Vagina (tissue), 2 donors: ENCODE measurements at places on chromosomes 4 and X.

DNA sequence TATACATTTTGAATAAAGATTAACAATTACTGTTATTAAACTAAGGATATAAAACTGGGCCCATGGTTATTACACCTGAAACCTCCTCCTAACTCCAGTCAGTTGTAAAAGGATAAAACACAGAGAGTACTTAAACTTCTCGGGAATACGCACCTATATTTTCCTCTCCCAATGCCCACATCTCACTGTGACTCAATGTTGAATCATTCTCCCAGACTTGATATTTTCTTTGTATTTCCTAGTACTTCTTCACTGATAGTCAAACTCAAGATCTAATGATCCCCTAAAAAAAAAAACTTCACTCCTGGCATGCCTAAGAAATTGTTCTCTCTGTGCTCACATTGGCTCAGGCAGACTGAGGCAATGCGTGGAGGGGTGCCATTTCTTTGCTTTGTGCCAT is 212.5 kb upstream of the DKK2 start:
- no peak for DNase-seq

GRCh38 chr4:64582492-64582891 is 173.2 kb upstream of the TECRL start:
- DNase-seq, result no peak

GRCh38 chr4:102787096-102787881 is 26.5 kb upstream of the MANBA start:
- no peak for DNase-seq

DNA sequence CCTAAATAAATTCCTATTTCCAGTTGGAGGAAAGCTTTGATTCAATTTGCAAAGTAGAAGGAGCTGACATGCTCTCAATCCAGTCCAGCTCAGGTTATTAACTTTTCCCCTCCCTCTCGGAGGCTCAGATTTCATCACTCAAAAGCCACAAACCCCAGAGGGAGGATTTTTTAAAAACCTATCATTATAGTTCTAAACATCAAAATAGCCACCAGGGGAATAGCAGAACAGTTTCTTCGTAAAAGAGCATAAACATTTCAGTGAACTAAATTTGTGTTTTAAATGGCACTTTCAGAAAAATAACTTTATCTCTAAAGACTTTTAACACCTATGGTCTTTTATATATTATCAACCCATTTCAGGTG is 8.8 kb downstream of the GPRIN3 start:
- no peak for DNase-seq

DNA sequence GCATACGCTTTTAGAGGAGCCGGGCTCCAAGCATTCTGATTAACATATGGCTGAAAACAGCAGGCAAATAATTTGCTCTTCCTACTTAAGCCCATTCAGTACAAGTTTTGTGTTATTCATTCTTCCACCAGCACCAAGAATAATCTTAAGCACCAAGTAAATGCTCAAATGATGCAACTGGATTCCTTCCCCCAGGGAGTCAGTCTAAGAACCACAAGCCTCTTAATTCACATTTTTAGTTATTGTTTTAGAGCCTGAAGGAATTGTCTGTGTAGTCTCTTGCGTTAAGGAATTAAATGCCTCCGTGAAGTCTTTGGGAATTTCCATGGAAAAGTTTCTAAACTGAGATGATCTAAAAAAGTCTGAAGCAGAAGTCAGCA is 61.5 kb upstream of the MAGEB2 start:
- no peak for DNase-seq

DNA sequence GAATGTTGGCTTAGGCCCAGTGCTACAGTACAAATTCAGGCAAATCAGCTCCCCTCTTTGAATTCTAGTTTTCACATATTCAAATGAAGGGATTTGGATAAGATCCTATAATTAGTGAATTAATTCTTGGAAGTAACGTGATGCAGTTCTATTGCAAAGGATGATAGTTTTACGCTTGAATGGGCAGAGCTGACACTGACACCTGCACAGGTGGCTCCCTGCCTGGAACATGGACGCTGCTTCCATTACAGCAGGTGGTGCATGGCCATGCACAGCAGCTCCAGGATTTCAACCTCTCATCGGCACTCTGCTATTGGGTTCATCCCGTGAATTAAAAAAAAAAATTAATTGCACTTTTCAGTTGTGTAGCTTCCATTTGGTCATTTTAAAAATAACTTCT is 28.4 kb upstream of the RPS6KA6 start:
- no peak for DNase-seq

GRCh38 chrX:45070116-45071007 is 130.3 kb downstream of the DIPK2B start:
- no peak for DNase-seq

GRCh38 chr4:168830777-168831512 is 179.1 kb downstream of the CBR4 start:
- DNase-seq, result peak; percentile 72

- no peak for DNase-seq
These were observed 307.9 kb upstream of the F9 start for GRCh38 chrX:139222511-139223200.

- DNase-seq, result no peak
These were observed 50.0 kb upstream of the AFAP1 start for GRCh38 chr4:7989654-7990053.

DNA sequence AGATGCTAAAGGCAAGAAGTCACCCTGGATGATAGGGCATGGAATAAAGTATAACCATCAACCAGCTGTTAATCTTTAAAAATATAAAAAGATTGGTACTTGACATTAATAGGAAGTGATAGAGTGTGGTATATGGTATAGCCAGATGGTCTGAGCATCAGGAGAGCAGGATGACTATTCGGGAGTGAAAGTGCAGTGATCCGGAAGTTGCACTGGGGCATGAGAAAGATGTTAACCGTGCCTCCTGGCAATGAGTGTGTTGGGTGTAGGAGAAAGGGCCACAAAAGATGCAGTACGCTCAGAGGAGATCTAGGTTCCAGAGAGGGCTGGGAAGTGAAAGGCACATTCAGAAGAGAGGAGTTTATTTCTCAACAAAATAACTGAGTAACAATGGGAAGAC is 65.0 kb downstream of the TSPAN7 start:
- no peak for DNase-seq

- no peak for DNase-seq
These were observed 16.9 kb upstream of the OCIAD1 start for GRCh38 chr4:48813964-48814363.

DNA sequence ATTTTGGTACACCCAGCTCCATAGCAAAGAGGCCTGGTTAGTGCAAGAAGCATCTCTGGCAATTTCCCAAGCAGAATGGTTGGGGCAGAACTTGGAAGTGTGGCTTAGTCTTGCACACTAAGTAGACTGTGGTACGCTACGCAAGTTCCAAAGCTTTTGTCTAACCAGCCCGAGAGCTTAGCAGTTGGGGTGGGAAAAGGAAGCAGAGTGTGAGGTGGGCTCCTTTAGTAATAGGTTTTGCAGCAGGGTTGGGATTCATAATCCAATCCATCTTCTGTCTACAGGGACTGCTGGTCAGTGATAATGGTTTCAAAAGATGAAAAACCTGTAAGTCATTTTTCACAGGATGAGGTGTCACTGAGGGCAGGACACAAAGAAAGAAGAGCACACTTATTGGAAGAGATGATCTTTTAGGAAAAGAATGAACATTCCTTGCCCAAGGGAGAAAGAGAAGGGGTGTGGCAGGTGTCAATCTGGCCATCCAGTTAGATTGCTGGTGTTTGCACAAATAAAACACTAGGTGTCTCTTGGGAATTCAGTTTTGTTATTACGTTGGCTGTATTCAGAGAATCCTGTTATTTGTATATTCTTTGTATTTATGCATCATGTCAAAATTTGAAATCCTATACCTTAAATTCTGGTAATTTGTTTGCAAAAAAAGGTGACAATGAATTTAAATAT is 244.3 kb downstream of the GPAT3 start:
- no peak for DNase-seq

GRCh38 chr4:175339100-175339707 is 421.0 kb downstream of the ADAM29 start:
- DNase-seq, result no peak

- no peak for DNase-seq
These were observed at the start of gene FRMPD3 for GRCh38 chrX:107448998-107449835. Gene FRMPD3, plus strand, starts transcription at chrX:107449652. Its CDS starts 76,937 bp downstream, at chrX:107526589.

GRCh38 chr4:30258949-30259348 is 461.2 kb upstream of the PCDH7 start:
- DNase-seq, result no peak

DNA sequence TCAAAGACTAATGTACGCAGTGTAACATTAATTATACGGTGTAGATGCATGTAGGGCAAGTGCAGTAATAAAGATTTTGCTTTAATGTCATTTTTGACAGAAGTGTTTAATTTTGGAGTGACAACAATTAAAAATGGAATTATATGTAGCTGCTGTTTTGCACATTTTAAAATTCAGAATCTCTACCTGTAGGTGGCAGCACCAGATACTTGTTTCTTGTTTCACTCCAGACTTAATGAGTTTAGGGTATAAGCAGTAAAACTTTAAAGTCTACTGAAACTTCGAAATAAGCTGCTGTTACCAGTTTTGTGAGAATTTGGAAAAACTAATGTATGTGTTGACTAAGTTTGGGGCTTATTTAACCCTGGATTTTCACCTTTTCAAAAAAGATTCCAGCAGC is 144.9 kb downstream of the POLA1 start:
- DNase-seq, result no peak

GRCh38 chr4:147846318-147847155 is 114.6 kb downstream of the ARHGAP10 start:
- DNase-seq, result no peak

- DNase-seq, result no peak
These were observed 10.1 kb downstream of the SORCS2 start for GRCh38 chr4:7202411-7202810.

DNA sequence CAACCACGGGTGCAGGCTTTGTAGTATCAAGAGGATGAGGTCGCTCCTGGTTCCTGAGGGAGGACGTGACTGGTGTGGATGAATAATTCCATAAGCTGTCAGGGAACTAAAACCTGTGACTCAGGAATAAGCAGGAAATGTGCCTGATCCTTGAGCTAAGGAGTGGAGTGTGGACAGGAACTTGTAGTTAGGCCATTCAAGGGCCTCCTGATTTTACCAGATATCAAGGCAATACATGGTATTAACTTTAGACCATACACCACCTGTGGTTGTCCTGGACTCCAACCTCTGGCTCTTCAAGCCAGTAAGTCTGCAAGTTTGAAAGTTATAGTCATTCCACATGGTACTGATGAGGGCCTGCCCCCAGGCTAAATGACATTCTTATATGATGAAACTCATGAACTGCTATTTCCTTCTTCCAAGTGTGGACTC is 12.1 kb upstream of the ING2 start:
- no peak for DNase-seq

- no peak for DNase-seq
These were observed 142.8 kb downstream of the SLC7A11 start for GRCh38 chr4:138099385-138099784.

DNA sequence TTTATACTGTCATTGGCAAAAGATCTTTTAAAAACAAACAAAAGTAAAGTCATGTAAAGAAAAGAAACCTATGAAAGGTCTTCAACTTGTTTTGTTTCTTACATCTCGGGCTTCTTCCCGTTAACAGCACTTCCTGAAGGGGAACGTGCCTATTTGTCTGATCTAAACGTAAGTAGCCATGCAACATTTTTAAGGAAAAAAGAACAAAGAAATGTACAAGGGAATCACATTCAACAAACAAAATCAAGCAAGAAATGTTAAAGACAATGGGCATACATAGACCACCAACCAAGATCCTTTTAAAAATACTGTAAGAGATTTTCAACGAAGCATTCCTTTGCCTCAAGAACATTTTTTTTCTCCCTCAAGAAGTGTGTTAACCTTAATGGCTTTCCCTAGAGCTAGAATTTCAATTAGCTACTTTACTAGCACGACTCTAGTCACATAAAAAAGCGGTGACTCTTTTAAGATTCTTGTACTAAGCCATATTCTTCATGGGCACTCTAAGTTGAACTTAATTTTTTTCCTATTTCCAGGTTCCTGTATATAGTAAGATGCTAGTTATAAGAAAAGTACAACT is 112.0 kb upstream of the TTC29 start:
- no peak for DNase-seq

GRCh38 chr4:163988865-163989264 is 494.4 kb downstream of the TMA16 start:
- DNase-seq, result no peak

DNA sequence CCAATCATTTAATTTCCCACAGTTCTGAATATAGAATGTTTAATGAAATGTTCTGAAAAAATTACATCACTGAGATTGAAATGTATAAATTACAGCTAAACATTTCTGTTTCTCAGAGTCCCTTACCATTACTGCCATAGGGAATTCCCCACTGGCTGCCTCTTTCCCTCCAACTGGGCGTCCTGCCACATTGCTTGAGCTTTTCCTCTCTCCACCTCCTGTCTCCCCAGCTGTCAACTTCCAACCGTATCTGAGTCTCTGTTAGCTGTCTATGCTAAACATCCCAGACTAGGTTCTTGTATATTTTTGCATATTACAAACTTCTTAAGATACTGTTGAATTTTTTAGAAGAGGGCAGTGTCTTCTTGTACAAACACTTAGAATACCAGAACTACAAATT is 407.3 kb upstream of the SLIT2 start:
- no peak for DNase-seq

GRCh38 chr4:121674696-121675095 is 22.1 kb downstream of the ANXA5 start:
- DNase-seq, result no peak

- no peak for DNase-seq
These were observed 169.0 kb downstream of the RAPGEF2 start for GRCh38 chr4:159271856-159272255.

GRCh38 chr4:66949419-66949818 is 595.9 kb downstream of the CENPC start:
- DNase-seq, result no peak

DNA sequence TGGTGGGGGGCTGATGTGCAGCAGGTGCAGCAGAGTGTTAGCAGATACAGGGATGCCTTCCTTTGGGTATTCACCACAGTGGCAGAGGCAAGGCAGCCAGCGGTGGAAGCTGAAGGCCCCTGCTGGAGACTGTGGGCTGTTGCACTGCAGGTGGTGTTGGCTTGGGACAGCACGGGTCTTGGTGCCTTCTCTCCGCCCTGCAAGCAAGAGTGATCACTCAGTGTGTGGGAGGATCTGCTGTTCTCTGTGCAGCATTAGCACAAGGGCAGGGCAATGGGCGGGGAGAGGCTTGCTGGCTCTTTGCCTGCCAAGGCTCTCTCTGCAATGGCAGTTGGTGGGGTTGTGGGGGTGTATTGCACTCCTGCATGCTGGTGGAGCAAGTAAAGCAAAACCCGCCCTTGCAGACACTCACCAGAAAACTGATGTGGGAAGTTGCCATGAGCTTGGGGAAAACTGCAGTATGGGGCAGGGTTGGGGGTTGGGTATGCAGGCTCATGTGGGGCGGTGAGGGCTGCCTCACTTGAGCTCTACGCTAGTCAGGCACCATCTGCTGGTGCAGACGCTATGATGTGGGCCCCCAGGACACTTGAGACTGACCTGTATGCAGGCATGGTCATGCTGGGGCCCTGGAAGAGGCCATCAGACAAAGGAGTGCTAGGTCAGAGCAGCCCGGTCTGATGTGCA is 820.8 kb upstream of the GRIA3 start:
- DNase-seq, result no peak
